ENCODE measurements at places on chromosomes 1 and 21. TPM values are rescaled to one million over a fixed set of nuclear protein-coding genes. Genes with fewer than 3 reads are reported as not detected.

GRCh38 chr21:42584296-42584641 is 69.2 kb upstream of the PDE9A start:
- no peak for DNase-seq

DNA sequence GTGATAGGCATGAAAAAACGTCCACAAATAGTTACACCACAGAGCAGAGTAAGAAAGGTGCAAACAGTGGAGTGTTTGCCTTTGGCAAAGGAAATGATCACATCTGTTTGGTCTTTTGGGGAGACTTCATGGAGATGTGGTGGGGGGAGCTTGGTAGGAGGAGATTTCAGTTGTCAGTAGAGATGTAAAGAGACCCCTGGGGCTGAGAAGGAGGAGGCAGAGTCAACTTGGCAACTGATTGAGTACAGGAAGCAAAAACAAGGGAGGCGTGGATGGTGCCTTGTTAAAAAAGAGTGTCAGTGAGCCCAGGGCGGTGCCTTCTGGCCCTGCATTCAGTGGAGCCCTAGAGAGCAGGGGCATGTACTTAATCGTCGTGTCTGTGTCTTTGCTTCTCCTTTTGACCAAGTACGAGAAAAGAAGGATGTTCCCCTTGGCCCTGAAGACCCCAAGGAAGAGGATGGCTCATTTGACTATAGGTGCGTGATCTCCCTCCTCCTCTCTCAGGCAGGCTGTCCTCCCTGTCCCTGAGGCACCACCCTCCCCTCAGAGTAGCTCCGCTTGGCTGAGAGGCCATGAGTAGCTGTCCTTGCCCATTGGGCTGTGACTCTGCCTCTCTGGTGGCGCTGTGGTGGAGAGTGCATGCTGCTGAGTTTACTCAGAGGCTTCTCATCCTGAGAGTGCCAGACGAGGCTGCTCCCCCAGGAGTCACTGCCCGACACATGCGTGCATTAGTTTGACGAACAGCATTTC is 30.4 kb upstream of the CNTN2 start:
- DNase-seq: no peak

GRCh38 chr1:45557422-45557944 is 6.9 kb downstream of the AKR1A1 start:
- DNase-seq: no peak

- DNase-seq: no peak
Observed at GRCh38 chr1:215568299-215568692, 1.2 kb downstream of the KCTD3 start.

GRCh38 chr1:165055581-165055980 is 300.9 kb downstream of the LMX1A start:
- no peak for DNase-seq

- no peak for DNase-seq
Observed at GRCh38 chr1:4511374-4511773, 143.0 kb upstream of the AJAP1 start.

DNA sequence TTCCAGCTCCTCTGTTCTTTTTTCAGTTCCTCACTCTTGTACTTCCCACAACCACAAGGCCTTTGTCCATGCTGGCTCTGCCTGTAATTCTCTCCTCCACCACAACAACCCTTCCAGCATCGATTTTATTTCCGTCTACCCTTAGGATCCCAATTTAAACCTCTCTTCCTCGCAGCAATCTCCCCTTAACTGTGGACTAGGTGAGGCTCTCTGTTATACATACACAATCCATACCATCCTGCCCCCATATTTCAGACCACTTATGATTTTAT is 90.4 kb upstream of the ZC3H11B start:
- DNase-seq: no peak

The TMPRSS3 gene
- 1.7 TPM for polyA plus RNA-seq

The FTCD gene
- 34.1 TPM for polyA plus RNA-seq

The CELF3 gene
- polyA plus RNA-seq: 0.33 TPM

The TTC22 gene
- polyA plus RNA-seq: 7.3 TPM

The FAAH gene
- 21.4 TPM for polyA plus RNA-seq

The MSTO1 gene
- polyA plus RNA-seq: 70.0 TPM

The DCAF8 gene
- 285 TPM for polyA plus RNA-seq

The CAMK2N1 gene
- 69.6 TPM for polyA plus RNA-seq

The NBPF19 gene
- polyA plus RNA-seq: 22.6 TPM

The SYTL1 gene
- 7.6 TPM for polyA plus RNA-seq

The CELA3A gene
- polyA plus RNA-seq: not detected
